ENCODE measurements at places on chromosomes 13 and 19. TPM values are rescaled to one million over a fixed set of nuclear protein-coding genes. Genes with fewer than 3 reads are reported as not detected.

RFPL4AL1 gene
- total RNA-seq: not detected

DLL3 gene
- 0.29 TPM for total RNA-seq

PNPLA6 gene
- total RNA-seq: 173 TPM

FSD1 gene
- total RNA-seq: 27.7 TPM

Measured in activated CD8-positive, alpha-beta T cell treated with anti-CD3 and anti-CD28 coated beads, Interleukin-2, amount 10 ng/mL, durations not matched to agents 7 days and 5 days (primary cell).